ENCODE measurements at places on chromosomes 6 and 20. TPM values are rescaled to one million over a fixed set of nuclear protein-coding genes. Genes with fewer than 3 reads are reported as not detected.

Gene BNIP5
- not detected for total RNA-seq

Gene DEFB124
- not detected for total RNA-seq

Gene PPP1R14C
- total RNA-seq: 0.52 TPM

Gene TRERF1
- 8.9 TPM for total RNA-seq

Gene RPS18
- 4,409 TPM for total RNA-seq

Gene SOBP
- total RNA-seq: 1.8 TPM

Gene THBS2
- total RNA-seq: not detected

Gene RXRB
- 62.3 TPM for total RNA-seq

Gene LY6G6C
- total RNA-seq: not detected

Gene ERVFRD-1
- not detected for total RNA-seq

Gene OPRM1
- not detected for total RNA-seq
